ENCODE measurements at places on chromosomes 6 and 20.

GRCh38 chr6:85678026-85678601, 35.4 kb upstream of the SYNCRIP start:
- DNase-seq = no peak

DNA sequence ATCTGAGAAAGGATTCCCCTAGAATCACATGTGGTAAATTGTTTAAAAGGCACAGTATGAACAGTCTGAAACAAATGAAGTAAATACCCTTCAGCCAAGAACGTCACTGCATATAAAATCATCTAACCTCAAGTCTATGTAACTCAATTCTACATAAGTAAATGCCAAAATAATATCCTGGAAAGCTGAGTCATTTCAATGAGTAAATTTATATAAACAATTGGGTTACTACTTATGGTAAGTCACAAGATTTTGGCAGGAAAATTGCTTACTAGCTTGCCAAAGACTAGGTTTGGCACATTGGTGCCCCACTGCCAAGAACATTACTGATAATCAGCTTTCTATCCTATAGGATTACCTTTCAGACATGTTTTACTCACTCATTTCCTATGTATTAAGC, 8.4 kb downstream of the GMDS start:
- DNase-seq = no peak

GRCh38 chr6:28776269-28777146, 147.3 kb downstream of the TRIM27 start:
- no peak for DNase-seq

- no peak for DNase-seq
Observed at GRCh38 chr20:41005361-41005729, 23.3 kb upstream of the TOP1 start.

DNA sequence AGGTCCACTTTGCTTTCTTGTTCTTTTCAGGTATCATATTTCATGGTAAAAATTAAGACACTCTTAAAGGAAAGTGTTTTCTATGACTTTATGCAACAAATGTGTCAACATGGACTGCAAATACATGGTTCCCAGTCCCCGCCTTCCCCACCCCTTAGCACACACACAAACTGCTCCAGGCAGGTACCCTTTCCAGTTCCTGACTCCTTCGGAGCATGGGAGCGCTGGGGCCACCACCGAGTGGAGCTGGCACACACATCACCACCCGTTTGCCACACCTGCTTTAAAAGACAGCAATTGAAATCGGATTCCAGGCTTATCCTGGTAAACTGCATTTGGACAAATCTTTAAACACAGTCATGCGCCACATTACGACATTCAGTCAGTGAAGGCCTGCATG, 22.2 kb downstream of the RNASET2 start:
- no peak for DNase-seq
